ENCODE measurements at places on chromosomes 13 and 19.

DNA sequence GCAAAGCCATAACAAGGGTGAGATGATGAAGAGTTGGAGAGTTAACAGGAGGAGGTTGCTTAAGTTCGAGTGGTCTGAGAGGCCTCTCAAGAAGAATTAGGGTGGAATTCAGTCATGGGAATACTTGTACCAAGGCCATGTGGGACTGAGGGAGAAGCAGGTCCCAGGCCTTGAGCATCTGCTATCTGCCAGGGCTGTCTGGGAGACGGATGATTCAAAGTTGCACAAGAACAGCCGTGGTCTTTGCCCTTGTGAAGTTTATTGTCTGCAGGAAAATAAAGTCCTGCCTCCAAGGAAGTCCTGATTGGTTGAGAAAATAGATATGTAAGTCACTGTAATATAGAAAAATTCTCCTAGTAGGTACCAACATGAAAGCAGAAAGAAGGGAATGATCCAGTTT is 178.8 kb upstream of the RFC3 start:
- no peak for DNase-seq

- no peak for DNase-seq
Measured at GRCh38 chr13:24503379-24503696, 9.2 kb downstream of the PARP4 start.

- peak; percentile 37 for DNase-seq
Measured at GRCh38 chr19:42420055-42420544, 7.1 kb downstream of the LIPE start.

- DNase-seq, result no peak
Measured at GRCh38 chr19:10422046-10422461, 1.7 kb downstream of the PDE4A start.

DNA sequence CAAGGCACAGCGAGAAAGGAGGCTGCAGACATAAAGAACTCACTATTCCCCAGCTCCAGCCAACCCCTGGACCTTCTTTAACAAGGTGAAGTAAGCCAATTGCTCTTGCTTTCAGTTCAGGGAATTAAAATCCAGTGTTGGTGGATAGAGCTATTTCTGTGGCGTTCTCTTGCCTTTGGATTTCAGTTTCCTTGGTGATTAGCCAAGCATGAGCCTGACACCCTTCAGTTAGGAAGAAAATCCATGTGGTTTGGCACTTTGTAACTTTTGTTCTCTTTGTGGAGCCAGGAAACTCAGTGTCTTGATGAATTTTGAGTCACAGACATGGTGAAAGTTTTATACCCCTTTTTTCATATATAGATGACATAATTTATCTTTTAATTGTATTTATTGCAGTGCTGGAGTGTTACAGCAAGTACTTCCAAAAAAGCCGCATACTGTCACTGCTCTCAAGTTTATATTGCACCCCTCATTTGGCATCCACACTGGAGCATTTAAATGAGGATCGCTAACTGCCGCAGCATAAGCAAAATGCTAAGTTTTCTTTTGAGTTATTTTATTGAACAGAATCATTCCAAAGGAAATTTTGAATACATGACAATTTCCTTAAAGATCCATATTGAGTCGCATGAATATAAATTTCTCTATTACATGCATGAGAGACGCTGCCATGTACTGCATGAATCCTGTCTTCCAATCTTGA is 406.8 kb downstream of the MYO16 start:
- no peak for DNase-seq

DNA sequence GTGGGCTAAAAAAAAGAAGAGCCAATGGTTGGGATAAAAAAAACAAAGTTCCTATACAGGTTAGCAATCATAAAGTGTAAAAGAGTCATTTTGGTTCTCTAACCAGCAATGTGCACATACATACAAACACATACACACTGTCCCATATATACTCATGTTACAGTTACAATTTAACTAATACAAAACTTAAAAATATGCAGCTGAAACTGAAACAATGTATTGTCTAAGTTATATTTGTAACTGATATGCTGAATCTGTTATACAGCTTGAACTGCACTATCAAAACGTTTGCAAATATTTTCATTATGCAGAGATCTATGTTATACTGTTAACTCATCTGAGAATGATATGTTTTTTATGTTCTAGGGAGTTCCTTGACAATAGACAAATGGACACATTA is 173.7 kb downstream of the KLF12 start:
- no peak for DNase-seq

- DNase-seq, result no peak
Measured at GRCh38 chr13:77807431-77808135, 110.1 kb downstream of the SLAIN1 start.

- DNase-seq, result peak; percentile 46
Measured at GRCh38 chr13:19959141-19959830, 759 bp downstream of the ZMYM2 start.

GRCh38 chr19:50000841-50001557 is 24.2 kb downstream of the VRK3 start:
- DNase-seq, result no peak

GRCh38 chr13:109118521-109118920 is 489.1 kb downstream of the MYO16 start:
- no peak for DNase-seq

DNA sequence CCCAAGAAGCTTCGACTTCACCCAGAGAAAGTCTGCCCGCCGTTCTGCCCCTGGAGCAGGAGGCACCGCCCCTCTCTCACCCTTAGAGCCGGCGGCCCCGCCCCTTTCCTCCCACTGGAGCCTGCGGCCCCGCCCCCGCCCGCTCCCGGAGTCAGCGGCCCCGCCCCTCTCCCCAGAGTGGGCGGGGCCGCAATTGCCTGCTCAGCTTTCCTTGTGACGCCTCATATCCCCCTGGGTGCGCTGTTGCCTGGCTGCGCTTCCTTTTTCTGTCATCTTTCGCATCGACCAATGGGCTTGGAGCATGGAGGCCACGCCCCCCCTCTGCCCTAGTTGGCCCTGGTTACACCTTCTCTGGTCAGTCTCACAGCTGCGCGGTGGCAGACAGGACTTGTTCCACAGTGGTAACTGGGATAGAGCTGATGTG is 38.2 kb upstream of the ZNF492 start:
- no peak for DNase-seq

DNA sequence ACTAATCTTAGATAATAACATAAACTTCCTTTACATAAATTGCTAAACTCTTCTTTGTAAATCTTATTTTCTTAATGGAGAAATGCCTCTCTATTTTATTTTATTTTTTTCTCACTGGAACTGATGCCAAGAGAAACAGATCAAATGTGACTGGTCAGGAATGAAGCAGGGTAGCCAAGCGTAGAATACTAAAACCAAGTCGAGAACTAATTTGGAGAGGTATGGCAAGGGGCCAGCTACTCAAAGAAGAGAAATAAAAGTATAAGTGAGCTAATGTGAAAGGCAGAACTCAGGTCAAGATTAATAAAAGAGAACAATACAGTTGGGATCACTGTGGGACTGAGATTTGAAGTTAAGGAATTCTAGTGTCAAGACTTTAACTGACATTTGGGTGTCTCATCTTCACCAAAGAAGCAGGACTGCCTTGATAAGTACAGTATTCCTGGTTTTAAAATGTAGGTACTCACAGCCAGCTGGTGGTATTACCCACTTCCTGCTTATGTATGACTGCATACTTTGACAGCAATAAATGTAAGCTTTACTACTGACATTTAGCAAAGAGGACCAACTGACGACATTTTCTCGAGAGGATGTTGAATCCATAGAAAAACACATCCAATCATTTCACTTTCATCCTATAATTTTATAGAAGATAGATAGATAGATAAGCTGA is 1192.2 kb downstream of the EFNB2 start:
- no peak for DNase-seq

DNA sequence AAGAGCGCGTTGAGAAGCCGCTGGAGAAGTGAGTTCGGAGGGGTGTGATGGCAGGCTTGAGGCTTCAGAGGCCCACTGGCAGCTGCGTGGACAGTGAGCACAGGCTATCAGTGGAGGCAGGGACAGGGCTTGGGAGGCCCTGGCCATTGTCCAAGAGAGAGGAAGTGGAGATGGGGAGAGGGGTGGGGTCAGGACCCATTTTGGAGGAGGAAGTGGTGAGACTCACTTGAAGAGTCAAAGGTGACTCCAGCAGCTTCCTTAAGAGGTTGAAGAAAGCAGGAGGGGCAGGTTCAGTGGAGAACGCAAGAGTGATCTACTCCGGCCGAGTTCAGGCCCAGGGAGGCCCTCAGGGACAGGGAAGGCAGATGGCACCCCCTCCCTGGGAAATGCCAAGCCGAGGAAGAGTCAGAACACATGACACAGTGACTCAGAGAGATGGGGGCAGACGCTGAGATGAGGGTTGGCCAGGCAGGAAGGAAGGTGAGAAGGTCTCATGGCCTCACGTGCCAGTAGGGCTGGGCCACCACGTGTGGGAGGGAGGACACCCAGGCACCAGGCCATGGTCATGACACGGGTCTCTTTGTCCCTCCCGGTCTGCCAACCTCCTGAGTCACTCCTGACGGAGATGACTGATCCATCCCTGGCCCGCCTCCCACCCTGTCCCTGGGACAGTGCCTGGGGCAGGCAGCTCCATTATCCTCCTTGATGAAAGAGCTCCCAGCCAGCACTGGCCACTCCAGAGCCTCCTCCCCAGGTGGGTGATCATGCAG is 10.1 kb upstream of the CD22 start:
- DNase-seq, result peak; percentile 85

- no peak for DNase-seq
Measured at GRCh38 chr13:72737033-72737432, 9.3 kb downstream of the BORA start.

- no peak for DNase-seq
Measured at GRCh38 chr13:113152984-113153809, 5.3 kb upstream of the PROZ start.

- DNase-seq, result no peak
Measured at GRCh38 chr13:66778461-66778860, 451.7 kb downstream of the PCDH9 start.

DNA sequence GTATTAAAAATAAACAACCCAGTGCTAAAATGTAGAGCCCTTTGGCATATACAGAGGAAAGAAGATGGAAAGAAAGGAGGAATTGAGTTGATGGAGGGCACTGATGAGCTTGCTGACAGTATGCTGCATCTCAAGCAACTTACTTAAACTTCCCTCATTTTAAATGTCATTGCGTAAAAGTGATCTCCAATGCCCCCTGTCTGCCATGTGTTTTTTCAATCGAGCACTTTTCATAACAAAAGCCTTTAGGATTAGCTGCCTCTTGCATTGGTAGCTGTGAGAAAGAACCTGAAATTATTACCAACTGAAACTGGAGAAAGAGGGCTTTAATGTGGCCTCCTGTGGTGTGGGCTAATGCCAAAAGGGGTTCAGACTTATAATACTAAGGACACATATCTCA is 541.6 kb downstream of the SUCLA2 start:
- DNase-seq, result no peak

DNA sequence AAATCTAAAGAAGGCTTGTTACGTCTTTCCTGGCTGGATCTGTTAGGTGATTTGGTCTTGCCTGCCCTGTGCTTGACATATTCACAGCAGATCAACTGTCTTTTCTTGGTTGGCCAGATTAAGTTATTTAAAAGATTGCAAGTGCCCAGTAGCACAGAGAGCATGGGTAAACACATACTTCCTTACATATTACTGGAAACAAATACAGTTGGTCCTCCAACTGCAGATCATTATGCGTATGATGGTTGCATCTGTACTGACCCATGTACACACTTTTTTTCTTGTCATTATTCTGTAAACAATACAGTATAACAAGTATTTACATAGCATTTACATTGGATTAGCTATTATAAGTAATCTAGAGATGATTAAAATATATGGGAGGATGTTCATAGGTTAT is 9.2 kb upstream of the MPHOSPH8 start:
- DNase-seq, result no peak

DNA sequence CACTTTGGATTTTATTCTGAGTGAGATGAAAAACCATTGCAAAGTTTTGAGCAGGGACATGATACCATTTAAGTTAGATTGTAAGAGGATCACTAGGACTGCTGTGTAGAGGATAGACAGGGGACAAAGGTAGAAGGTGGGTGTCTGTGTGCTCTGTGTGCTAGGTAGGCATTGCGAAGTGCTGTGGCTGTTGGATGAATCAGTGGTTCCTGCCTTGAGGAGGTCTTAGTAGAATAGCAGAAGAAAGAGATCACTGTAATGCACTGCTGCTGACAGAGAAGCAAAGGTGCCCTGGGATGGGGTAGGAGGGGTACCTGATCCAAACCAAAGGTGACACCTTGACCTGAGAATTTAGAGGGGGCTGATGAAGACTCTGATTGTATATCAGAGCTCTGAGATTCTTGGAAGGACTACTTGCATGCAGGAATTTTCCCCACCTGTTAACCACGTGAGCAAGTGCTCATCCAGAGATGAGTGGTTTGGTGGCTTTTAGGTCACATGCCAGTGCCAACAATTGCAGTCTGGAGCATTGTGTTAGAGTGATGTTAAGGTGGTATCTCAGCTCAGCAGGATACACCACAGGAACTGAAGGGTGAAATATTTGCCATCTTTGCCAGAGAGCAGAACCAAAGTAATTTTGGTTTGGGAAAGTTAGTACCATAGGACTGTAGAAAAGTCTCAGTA is 10.8 kb downstream of the WASF3 start:
- DNase-seq, result no peak

GRCh38 chr19:44912854-44913253 is 1.6 kb upstream of the APOC1 start:
- no peak for DNase-seq

DNA sequence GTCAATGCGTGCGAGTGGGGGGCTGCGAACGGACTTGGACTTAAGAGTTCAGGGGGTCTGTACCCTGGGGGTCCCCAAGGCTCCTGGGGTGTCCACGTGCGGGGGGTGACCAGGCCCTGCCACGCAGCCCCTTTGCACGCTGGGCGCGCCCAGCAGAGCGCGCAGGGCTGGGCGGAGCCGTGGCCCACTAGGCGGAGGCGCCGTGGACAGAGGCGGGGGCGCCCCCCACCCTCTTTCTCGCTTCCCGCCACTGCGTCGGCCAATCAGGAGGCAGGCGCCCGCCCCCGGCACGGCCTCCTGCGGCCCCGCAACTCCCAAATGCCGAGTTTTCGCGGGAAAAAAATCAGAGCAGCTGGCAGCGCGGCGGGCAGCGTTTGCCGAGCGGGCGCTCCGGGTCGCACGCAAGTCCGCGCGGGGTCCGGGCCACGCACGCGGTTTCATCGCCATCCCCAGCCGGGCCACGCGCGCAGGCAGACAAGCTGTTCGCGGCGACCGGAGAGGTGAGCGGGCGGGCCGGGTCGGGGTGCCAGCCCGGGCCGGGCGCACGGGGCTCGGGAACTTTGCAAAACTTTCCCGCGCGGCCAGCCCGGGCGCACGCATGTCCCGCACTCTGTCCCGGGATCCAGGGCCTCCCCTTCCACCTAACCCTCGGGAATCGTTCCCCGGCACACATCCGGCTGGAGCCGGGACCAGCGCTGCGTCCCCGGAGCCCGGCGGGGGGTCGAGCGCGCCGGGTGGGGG is at the start of gene UHRF1:
TSS of gene UHRF1 (plus strand) at position 346 of the 741 bp plus-strand sequence. CDS start 1,385 bp downstream, outside the sequence.
- peak; percentile 65 for DNase-seq

Measured in SW 1271 (cell line).